Prostate gland (tissue), 2 donors: ENCODE measurements at places on chromosomes 12 and 14. TPM values are rescaled to one million over a fixed set of nuclear protein-coding genes. Genes with fewer than 3 reads are reported as not detected.

DNA sequence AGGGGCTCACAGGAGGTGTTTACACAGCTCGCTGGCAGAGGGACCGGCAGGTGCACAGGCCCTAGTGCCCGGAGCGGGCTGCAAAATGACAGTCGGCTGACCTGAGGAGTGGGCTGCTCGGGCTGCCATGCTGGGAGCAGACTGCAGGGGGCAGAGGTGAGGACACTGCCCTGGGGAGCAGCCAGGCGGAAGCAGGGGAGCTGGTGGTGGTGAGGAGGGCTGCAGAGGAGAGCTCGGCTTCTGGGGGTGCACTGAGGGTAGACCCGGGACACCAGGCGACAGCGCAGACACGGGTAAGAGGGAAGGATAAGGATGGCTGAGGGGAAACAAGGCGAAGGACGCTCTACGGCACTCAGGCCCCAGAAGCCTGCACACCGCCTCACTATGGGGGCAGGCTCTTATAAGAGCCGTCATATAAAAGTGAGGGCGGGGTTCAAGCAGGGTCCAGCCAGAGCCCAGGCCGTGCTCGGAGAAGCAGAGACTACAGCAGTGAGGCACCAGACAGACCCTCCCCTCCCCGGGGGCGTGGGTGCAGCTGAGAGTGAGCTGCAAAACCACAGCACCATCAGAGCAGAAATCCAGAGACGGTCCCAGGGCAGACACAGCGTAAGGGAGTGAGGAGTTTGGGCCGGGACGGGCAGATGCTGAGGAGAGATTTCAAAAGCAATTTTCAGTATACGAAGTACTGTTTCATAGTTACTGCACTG lies 62.5 kb downstream of the CCDC88C start:
- DNase-seq = no peak

DNA sequence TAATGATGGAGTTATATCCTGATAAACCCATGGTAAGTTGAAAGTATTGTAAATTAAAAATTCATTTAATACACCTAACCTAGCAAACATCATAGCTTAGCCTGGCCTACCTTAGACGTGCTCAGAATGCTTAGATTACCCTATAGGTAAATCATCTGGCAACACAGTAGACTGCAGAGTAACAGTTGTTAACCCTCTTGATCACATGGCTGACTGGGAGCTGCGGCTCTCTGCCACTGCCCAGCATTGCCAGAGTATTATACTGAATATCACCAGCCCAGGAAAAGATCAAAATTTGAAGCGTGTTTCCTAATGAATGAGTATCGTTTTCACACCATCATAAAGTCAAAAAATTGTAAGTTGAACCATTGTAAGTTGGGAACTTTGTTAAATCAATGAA lies 17.8 kb upstream of the TMPRSS12 start:
- no peak for DNase-seq

- no peak for DNase-seq
Observed at GRCh38 chr14:60087668-60088067, 4.1 kb upstream of the PCNX4 start.

DNA sequence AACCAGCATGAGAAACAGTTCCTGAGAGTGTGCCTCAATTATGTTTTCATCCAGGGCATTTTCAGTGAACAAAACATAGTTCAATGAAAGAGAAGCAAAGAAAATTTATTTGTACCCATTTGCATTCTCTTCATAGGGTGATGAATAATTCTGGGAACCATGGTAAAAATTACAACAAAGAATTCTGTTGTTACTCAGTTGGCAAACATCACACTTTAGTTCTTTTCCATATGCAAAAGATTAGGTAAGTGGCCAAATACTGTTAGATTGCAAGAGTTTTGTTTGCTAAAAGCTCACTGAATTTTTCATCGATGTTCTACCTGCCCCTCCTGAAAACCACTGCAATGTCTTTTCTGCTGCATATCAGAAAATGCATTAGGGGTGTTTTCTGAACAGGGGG lies 132.4 kb upstream of the RGS6 start:
- no peak for DNase-seq

Gene TEX52
- total RNA-seq = 0.85 TPM

Gene FBXO21
- 179 TPM for total RNA-seq

GRCh38 chr12:112018571-112019237 lies 5.5 kb downstream of the ERP29 start:
- no peak for DNase-seq

- peak; percentile 66 for DNase-seq
Observed at GRCh38 chr12:25829192-25829591, 129.3 kb upstream of the RASSF8 start.

Gene MYH6
- total RNA-seq = 3.1 TPM

Gene KRT6C
- total RNA-seq = not detected

DNA sequence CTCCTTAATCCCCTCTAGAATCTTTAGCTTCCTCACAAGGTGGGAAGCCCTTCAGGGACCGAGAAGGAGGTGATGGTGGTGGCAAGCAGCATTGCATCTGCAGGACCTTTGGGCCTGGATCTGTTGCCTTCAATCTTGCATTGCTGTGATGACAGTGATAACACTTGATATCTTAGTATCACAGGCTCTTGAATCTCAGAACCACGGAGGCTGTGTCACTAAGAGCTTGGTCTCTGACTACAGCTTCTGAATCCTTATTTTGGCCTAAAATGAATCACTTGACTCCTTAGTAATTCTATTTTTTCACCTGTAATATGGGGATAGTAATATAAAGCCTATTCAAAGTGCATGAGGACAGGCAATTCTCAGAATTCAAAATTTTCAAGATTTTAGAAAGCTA lies 8.9 kb upstream of the AMN1 start:
- DNase-seq = no peak

DNA sequence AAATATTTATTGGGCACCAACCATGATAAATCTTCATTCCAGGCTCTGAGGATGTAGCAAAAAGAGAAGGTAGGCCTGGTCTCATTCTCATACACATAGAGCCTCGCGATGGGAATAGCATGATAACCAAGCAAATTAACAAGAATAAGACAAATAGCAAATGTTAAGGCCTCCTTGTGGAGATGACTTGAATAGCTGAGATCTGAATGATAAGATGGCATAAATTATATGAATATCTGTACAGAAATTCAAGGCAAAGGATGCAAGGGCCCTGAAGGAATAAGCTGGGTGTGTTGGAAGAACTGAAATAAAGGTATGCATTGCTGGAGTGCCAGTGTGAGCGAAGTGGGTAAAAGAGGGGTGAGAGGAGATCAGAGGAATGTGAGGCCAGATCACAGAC lies 114.8 kb downstream of the ALX1 start:
- DNase-seq = no peak

Gene CRIP2
- total RNA-seq = 134 TPM

DNA sequence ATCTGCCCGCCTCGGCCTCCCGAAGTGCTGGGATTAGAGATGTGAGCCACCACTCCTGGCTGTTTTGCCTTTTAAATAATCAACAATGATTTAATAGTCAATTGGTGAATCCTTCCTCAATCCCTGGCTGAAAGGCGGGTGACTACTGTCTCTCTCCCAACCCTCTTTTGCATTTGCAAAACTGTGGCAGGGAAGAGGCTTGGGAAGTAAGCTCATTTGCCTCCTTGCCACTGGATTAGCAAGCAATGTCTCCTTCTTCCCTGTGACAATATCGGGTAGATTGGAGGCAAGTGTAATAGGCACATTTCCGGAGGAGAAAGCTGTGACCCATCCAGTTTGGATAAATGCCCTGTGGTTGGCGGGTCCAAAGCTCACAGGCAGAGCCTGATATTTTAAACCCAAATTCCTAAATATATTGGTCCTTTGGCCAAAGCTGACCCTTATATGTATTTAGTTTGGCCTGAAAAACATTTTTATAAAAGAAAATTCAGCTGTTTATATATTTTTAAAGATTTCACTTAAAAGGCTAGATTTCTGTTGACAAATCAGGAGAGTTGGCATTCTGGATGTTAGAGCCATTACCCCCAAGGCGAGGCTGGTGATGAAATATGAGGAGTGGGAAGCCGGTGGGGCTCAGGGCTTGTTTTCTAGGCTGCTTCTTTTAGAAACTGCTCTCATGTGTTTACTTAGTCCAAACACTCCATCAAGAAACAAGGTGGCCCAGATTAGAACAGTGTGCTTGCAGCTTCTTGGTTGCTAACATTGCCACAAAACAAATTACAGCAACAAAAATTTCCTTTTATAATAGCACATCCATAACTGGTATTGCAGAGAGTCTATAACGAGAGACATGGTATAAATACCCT lies 646.9 kb upstream of the TMEM132C start:
- no peak for DNase-seq

Gene KCNH3
- 2.2 TPM for total RNA-seq

- no peak for DNase-seq
Observed at GRCh38 chr14:30345511-30345910, 213.4 kb upstream of the G2E3 start.

DNA sequence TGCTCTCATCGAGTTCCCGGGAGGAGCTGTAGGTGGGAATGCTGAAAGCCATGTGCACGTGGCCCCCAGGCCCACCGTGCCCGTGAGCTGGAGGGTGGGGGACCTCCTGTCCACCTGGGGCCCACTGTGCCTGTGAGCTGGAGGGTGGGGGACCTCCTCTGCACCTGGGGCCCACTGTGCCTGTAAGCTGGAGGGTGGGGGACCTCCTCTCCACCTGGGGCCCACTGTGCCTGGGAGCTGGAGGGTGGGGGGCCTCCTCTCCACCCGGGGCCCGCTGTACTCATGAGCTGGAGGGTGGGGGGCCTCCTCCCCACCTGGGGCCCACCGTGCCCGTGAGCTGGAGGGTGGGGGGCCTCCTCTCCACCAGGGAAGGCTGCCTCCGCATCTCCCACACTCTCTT lies 13.9 kb upstream of the NUDT14 start:
- no peak for DNase-seq
